ENCODE measurements at places on chromosomes 4 and X.
A peak's percentile ranks its signal among the peaks of the same experiment; 100 is the strongest.

DNA sequence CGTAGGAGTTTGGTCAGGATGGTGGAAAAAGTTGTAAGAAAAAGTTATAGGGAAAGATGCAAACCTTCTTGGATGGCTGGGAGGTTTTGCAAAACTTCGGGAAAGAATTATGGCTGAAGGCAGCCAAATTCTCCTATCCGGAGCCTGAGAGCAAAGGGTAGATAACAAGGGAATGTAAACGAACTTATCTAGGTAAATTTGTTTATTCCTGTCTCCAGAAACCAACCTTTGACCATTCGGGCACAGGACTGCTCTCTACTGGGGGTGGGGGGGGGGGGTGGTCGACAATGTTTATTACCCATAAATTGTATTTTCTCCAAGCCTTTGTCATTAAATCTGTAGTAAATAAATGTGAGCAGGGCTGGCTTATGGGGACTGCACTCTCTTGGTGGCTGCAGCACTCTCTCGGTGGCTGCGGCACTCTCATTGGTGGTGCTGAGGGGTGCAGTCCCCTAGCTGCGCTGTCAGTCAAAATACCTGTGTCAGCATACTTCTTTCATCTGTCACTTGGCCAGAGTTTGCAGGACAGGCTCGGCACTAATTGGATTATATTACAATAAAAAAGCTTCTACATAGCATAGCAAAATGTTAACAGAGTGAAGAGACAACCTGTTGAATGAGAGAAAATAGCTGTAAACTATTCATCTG, 827.8 kb downstream of the SH3BGRL start:
- no peak for DNase-seq

GRCh38 chrX:153351981-153352380, 18.0 kb downstream of the ZNF275 start:
- no peak for DNase-seq

GRCh38 chr4:73533515-73534422, 52.2 kb downstream of the AFM start:
- no peak for DNase-seq

DNA sequence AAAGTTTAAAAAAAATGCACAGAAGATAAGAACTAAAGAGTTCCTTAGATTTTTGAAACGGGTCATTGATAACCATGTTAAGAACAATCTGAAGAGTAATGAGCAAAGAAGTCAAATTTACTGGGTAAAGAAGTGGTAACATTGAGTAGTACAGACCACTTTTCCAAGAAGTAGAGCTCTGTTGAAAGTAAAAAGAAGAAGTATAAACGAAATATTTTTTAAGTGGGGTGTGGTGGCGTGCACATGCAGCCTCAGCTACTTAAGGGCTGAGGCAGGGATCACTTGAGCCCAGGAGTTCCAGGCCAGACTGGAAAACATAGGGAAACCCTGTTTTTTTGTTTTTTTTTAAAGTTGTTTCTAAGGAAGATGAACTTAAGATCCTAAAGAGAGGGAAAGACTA, 68.5 kb downstream of the UBA6 start:
- DNase-seq, result no peak

- no peak for DNase-seq
Observed at GRCh38 chr4:120446051-120446567, 379.5 kb upstream of the MAD2L1 start.

- DNase-seq, result no peak
Observed at GRCh38 chr4:3112201-3112600, 37.7 kb downstream of the HTT start.

- DNase-seq, result peak; percentile 49
Observed at GRCh38 chrX:39984191-39984956, 113.4 kb downstream of the BCOR start.

GRCh38 chr4:114393295-114394038, 205.1 kb upstream of the UGT8 start:
- no peak for DNase-seq

DNA sequence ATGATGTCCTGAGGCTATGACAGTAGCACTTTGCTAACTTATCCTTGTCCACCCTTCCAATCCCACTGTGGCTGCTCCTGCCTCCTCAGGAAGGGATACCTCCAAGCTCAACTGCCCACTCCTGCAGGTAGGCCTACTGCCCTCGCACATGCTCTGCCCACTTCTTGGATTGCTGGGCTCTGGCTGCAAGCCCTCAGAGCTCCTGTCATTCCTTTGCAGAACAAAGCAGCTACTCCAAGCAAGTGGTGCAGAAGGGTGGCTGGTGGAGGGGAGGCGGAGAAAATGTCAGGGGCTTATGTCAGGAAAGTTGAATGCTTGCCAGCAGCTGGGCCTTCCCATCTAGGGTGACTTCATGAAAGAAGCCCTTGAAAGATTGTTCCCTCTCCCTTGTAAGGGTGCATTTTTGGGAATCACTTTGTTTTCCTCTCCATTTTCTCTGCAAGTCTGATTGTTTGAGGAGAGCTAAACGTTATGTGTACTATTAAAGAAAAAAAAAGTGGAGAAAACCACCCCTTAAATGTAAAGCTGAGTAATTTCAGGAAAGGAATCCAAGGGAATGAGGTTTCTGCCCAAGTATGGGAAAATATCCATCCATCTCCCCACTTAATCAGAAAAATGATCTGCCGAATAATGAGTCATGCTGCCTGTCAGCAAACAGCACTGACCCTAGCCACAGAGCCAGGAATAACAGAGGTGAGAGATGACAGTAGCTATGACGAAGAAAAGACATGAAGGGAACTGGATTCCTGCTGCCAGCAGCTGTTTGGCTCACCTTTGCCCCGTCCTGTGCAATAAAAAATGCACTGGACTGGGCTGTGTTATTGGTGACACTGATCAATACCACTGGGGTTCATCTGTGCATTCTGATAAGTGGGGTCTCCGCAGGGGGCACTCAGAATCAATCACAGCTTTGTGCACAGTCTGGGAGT, 102.0 kb downstream of the RTL5 start:
- DNase-seq, result no peak

- peak; percentile 44 for DNase-seq
Observed at GRCh38 chr4:139301821-139302611, at the start of gene NDUFC1. NDUFC1 (minus strand) TSS chr4:139302477; CDS start chr4:139295798, 6,679 bp downstream.

DNA sequence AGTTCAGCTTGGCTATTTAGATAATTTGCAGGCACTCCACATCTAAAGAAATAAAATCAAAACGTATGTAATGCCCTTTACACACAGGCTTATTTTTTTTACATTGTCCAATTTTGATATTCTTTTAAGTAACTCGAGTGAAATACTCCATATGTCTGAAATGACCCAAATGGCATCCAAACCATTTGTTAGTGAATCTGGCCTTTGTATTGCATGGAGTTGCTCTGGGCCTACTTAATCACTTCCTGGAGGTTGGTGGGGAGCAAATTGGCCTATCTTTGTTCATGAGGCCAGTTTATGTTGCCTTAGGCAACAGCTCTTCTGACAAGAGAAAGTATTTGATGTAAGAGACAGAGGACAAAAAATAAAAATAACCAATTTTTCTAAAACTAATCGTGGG, 47.6 kb upstream of the TMEM131L start:
- no peak for DNase-seq

DNA sequence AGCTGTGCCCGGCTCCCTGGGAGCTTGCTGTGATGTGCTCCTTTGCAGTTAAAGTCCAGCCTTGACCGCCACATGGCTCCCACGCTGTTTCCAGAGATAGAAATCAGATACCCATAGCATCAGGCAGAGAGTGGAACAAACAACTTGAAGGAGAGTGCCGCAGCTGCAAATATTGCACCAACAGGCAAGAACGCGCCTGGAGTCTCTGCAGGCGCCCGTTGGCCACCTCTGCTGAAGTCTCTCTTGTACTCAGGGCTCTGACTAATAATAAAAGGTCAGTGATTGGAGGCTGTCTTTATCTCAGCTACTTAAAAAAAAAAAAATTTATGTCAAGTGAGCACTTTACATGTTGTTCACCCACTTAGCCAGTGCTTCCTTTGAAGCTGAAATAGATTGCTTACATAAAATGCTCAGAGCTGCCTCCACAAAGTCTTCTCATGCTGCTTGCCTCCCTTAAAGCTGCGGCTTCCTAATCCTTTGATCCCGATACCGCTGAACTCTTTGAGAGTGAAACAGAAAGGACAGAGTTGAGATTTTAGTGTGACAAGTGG, 30.9 kb upstream of the TENM3 start:
- DNase-seq, result no peak

DNA sequence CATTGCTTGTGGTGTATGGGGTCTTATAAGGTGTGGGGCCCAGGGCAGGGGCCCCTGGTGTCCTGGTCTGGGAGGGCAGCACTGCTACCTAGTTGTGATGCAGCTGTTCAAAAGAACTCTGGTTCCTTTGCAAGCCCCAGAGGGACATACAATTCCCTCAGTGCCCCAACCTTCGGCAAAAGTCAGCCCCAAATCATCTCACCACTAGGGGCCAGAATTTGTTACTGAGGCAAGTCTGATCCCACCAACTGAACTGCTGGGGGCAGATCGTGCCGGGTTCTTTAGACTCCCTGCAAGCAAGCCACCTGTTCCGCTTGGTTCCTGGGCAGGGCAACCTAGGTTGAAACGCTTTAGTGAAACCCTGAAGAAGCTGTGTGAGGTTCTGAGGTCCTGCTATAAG, 180.1 kb upstream of the S100G start:
- no peak for DNase-seq

GRCh38 chr4:72858328-72858727, 211.2 kb downstream of the COX18 start:
- DNase-seq, result no peak

DNA sequence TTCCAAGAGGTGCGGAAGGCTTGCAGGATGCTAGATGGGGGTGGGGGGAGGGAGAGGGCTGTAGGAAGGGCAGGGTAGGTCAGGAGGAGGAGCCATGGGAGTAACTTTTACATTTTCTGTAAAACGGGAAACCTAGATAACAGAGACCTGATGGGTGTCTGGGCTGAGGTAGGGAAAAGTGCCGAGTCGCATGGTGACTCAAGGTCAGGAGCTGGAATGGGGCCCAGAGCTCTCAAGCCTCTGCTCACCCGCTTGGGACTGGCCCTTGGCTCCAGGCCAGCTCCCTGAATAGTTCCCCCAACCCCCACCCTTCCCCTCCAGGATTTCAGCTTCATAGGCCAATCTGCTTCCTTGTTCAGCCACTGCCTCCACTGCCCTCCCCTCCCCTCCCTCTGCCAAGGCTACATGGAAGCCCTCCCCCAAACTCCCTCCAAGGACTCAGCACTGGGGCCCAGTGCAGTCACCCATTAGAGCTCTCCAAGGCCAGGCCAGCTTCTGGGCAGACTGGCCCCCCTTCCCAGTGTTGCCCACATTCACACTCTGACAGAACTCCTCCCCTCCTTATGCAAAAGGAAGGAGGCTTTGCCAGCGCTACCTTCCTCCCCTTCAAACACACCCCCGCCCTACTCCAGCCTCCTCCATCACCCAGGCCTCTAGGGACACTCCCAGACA, 43.6 kb downstream of the TSC22D3 start:
- DNase-seq, result no peak

- no peak for DNase-seq
Observed at GRCh38 chrX:54422168-54422567, 18.0 kb upstream of the TSR2 start.

- no peak for DNase-seq
Observed at GRCh38 chrX:31130457-31131220, 58.8 kb upstream of the FTHL17 start.

DNA sequence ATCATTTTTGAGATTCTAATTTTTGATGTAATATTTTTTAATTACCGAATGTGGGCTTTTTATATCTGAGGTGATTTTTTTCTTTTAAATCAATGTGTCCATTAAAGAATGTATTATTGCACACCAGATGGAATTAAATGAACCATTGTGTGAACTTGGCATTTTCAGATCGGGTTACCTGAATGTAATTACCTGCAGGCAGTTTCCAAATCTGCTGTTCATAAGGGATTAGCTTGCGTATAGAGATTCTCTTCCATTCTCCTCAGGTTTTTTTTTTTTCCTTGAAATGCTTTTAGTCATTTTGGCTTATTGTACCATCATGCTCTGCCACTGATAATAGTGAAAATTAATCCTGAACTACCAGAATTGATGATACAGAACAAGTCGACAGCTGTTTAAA, 511.5 kb upstream of the ATOH1 start:
- peak; percentile 95 for DNase-seq

- no peak for DNase-seq
Observed at GRCh38 chr4:163107754-163108153, 58.9 kb downstream of the NAF1 start.

DNA sequence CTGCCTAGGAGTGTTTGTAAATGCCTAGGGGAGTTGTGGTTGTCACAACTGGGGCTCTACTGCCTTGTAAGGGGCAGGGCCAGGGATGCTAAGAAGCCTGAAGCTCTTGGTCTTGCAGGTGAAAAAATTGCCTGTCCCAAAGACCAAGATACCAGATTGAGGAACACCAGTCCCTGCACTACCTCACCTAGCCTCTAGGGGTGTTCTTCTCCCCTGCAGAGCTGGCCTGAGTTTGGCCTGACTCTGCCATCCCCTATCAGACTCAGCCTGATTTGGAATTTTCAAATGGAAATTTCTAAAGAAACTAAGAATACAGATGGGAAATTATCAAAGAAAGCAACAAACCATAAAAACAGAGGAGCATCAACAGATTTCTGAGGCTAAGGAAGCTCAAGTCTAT, 90.4 kb downstream of the ZC4H2 start:
- DNase-seq, result no peak

DNA sequence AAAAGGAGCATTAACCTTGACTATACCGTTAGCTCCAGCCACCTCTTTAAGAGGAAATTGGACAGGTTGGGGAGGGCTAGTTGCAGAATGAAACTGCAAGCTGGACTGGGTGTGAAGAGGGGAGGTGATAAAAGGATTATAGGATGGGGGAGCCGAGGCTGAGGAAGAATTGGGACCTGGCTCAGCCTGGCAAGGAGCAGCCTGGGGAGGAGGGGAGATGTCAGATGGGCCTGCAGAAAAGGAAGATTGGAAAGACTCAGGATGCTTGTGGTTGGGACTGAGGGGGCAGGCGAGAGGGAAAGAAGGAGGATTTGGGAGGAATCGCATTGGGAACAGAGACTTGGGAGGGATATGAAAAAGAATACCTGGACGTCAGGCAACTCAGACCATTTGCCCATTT, 351.7 kb downstream of the PPP3CA start:
- DNase-seq, result no peak

- no peak for DNase-seq
Observed at GRCh38 chr4:43049326-43049725, 156.8 kb downstream of the GRXCR1 start.

GRCh38 chr4:112766422-112766821, 129.5 kb downstream of the LARP7 start:
- no peak for DNase-seq

- no peak for DNase-seq
Observed at GRCh38 chrX:140775211-140775610, 65.7 kb downstream of the LINC00632 start.

GRCh38 chrX:140141444-140142029, 176.2 kb upstream of the CXorf66 start:
- DNase-seq, result no peak
